ENCODE measurements at places on chromosomes 11 and 22. TPM values are rescaled to one million over a fixed set of nuclear protein-coding genes. Genes with fewer than 3 reads are reported as not detected.

GRCh38 chr11:69918938-69919650, 99.9 kb upstream of the FGF3 start:
- no peak for DNase-seq

- DNase-seq, result no peak
Measured at GRCh38 chr11:111403051-111403726, 24.1 kb upstream of the POU2AF1 start.

KCNJ11 gene
- not detected for total RNA-seq

DNA sequence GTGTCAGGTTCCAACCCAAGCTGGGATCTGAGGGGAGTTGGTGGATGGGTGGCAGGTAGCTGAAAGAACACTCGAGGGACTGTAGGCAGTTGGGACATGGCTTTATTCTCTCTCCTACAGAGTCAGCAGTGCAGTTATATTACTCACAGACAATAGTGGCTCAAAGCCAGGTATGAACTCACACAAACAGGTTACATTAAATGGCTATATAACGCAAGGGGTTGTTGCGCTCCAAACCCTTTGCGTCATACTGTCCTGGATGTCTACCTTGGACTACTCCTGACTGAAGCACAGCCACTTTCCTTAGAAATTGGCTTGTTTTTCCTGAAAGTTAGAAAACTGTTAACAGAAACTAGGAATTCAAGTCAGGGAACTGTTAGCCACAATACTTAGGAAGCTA, 66.4 kb upstream of the OR4B1 start:
- DNase-seq, result no peak

GRCh38 chr11:21894492-21894891, 298.4 kb upstream of the ANO5 start:
- no peak for DNase-seq

AP2A2 gene
- 58.7 TPM for total RNA-seq

Data from vagina (tissue), 2 donors.